ENCODE measurements at places on chromosomes 3 and 15.

GRCh38 chr3:154664714-154665113 is 234.7 kb upstream of the GPR149 start:
- no peak for DNase-seq

DNA sequence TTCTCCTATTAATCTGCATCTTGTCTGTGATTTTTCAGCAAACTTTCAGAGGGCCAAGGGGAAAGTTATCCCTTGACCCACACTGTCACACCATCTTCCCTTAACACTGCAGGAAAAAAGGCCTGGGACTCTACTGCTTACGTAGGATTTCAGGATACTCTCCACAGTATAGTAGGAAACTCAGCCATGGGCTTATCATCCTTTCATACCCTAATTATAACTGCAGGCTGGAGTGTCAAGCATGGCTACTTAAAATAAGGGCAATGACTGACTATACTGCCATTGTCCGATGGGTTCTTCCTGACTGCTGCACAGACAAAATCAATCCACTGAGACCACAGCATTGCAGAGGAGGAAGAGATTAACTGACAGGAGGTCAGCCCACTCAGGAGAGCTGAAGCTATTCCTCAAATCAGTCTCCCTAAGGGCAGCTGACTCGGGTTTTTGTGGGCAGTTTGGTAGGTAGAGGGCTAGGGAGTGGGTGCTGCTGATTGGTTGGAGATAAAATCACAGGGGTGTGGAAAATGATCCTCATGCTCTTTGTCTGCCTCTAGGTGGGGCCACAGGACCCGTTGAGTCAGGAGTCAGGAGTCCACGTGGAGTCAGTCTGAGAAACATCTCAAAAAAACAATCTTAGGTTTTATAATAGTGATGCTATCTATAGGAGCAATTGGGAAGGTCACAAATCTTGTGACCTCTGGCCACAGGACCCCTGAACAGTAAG is 118.2 kb upstream of the STRIT1 start:
- no peak for DNase-seq

- no peak for DNase-seq
Observed at GRCh38 chr3:163382183-163382582, 1696.1 kb downstream of the SI start.

DNA sequence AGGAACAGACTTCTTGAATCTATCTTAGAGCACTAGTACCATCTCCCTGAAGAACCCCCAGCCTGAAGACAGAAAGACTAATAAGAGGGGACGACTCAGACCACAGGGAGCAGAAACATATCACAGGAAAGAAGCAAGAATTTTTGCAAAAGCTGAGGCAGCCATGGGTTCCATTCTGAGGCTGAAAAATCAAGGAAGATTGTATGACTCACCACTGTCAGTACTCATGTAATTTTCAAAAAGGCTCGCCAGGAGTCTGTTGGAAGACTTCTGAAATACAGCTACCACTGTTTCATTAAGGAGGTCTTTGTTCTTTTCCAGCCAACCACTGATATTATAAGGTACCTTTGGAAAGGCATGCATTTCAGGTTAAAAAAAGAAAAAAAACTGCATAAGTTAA is 47.5 kb downstream of the MYH15 start:
- no peak for DNase-seq

GRCh38 chr3:33908250-33908851 is 109.9 kb downstream of the PDCD6IP start:
- DNase-seq: no peak

DNA sequence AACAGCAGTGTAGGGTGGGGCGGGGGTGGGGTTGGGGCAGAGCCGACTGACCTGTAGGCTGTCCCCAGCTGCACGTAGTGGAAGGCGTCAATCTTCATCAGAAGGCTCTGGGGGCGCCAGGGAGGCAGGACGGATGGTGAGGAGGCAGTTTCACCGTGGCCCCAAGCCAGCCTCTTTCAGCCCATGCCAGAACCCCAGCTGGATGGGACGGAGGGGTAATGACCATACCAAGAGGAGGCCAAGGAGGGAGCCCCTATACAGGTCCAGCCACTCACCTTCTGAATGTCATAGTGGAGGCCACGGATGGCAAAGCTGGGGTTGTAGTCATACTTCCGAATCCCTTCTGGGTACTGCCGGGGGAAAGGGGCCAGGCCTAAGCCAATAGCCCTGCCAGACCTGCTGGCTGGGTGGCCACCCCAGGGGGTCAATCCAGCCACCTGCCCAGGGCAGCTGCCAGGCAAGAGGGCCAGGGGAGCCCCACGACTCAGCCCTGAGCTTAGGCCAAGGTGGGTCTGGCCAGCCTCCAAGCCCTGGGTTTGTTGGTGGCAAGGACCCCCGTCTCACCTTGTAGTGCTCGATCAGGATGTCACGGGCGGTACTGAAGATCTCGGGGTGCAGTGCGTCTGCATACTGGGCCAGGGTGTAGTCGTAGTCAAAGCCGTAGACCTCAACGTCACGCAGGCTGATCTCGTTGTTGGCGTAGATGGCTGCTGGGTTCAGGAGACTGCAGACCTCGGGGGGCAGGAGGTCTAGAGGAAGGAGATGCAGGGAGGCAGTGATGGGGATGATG is 4.9 kb downstream of the NT5DC2 start:
- DNase-seq: no peak

Data from CD4-positive, alpha-beta T cell treated with Interleukin-15 for 4 hours (primary cell).